ENCODE measurements at places on chromosomes 1 and 21.

DNA sequence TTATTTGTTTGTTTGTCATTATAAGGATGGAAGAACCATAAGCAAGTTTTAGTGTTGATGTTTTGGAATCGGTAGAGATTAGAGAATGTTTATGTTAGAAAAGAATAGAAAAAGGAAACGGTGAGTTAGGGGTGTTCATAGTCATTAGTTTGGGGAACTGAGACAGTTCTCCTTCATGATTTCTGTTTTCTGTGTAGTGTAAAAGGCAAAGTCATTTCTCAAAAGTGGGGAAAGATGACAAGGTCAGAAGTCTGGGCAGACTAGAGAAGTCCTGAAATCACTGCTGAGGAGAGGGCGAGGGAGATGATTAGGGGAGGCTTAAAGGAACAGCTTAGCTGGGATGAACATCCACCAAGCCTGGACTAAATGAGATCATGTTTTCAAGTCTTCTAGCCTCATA is 498.9 kb downstream of the TTLL7 start:
- no peak for DNase-seq

DNA sequence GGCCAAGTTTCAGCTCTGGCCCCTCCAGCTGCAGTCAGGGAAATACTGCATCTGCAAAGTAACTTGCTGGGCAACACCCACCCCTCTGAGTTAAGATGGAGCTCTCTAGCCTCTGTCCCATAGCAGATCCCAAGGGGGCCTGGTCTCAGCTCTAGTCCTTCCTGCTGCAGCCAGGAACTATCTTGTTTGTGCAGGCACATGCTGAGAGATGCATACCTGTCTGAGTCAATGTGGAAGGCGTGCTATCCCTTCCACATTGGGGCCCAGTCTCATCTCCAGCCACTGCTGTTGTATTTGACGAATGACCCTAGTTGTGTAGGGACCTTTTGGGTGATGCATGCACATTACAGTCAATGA is 76.4 kb downstream of the CTH start:
- DNase-seq: no peak

GRCh38 chr1:204650911-204651570 is 34.5 kb downstream of the LRRN2 start:
- no peak for DNase-seq

- DNase-seq: no peak
Observed at GRCh38 chr1:108817811-108818210, 39.1 kb downstream of the AKNAD1 start.

DNA sequence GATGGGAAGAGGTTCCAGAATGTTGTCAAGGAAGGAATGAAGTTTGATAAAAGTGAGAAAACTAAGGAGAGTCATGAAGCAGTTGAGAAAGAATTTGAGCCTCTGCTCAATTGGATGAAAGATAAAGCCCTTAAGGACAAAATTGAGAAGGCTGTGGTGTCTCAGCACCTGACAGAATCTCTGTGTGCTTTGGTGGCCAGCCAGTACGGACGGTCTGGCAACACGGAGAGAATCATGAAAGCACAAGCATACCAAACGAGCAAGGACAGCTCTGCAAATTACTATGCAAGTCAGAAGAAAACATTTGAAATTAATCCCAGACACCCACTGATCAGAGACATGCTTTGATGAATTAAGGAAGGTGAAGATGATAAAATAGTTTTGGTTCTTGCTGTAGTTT is 142.8 kb downstream of the CDC7 start:
- no peak for DNase-seq

DNA sequence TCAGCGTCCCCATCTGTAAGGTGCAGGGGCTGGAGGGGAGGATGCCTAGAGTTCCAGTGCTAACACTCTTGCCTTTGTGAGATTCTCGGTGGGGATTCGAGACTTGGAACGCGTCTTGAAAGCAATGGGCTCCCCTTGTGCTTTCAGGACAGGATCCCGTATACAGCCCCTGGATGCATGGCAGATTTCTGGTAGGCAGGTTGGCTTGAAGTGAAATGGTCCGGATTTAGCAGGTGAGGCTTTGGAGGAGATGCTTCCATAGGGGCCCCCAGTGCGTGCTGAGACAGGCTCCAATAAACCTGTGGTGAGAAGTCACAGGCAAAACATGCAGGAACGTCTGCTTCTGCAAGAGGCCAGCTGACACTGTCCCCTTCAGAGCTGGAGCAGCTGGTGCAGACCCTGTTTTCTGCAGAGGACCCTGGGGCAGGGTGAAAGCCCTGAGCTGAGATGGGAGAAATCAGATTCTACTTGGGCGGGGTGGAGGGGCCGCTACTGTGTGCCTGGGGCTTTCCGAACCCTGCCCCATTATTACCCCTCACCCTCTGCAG is 270.4 kb downstream of the PTPRU start:
- no peak for DNase-seq
